ENCODE measurements at places on chromosomes 12 and 14. TPM values are rescaled to one million over a fixed set of nuclear protein-coding genes. Genes with fewer than 3 reads are reported as not detected.

The TAS2R8 gene
- total RNA-seq: 1.6 TPM

The IL31 gene
- total RNA-seq: not detected

The NUAK1 gene
- 20.4 TPM for total RNA-seq

The RERG gene
- not detected for total RNA-seq

The NRXN3 gene
- not detected for total RNA-seq

The PIANP gene
- total RNA-seq: 4.4 TPM

The RNASE7 gene
- total RNA-seq: not detected

The KRT78 gene
- not detected for total RNA-seq

The DNAH10 gene
- 4.2 TPM for total RNA-seq

The ART4 gene
- not detected for total RNA-seq

The MIP gene
- total RNA-seq: not detected

The MLXIP gene
- 4.6 TPM for total RNA-seq

The OTX2 gene
- 128 TPM for total RNA-seq
